ENCODE measurements at places on chromosomes 2 and 18.
A peak's percentile ranks its signal among the peaks of the same experiment; 100 is the strongest.

DNA sequence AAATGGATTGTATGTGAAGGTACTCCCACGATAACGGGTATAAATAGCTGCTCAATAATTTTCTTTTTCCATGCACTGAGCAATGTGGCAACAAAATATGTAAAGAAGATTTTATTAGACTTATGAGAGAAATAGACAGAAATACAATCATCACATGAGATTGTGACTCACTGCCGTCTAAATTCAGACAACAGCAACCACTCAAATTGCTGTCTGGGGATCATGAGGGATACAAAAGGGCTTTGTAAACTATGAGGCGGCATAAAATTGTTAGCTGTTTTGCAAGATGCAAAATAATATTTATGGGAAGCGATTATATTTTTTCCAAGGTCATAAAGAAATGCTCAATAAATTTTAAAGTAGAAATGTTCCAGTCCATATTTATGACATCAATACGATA is 259.1 kb upstream of the AGAP1 start:
- no peak for DNase-seq

- no peak for DNase-seq
Observed at GRCh38 chr2:188272121-188272520, 19.6 kb upstream of the GULP1 start.

GRCh38 chr2:178397002-178397605 is 53.9 kb downstream of the PRKRA start:
- DNase-seq: peak; percentile 27

DNA sequence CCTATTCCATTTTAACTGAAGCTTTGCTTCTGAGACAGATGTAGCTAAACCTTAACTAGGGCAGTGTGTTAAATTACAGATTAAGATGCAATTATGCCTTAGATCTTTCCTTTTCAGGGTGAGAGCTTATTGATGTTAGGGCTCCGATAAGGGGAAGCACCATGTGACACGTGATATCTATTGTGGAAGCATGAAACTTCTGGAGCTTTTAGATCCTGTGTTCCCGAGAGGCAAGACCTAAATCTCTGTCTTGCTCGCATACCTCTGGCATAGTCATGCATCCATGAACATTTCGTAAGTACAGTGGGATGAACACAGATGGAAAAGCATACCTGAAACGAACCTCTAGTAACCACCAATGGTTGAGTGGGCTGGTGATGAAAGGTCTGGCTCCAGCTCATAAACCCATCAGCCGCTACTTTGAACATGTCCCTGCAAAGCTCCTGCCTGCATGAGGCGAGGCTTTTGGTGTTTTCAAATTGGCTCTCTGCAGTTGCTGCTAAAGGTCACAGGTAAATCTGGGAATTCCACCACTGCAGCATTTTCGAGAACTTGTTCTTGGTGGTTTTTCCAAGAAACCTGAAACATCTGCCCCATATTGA is 3.7 kb upstream of the NRP2 start:
- no peak for DNase-seq

DNA sequence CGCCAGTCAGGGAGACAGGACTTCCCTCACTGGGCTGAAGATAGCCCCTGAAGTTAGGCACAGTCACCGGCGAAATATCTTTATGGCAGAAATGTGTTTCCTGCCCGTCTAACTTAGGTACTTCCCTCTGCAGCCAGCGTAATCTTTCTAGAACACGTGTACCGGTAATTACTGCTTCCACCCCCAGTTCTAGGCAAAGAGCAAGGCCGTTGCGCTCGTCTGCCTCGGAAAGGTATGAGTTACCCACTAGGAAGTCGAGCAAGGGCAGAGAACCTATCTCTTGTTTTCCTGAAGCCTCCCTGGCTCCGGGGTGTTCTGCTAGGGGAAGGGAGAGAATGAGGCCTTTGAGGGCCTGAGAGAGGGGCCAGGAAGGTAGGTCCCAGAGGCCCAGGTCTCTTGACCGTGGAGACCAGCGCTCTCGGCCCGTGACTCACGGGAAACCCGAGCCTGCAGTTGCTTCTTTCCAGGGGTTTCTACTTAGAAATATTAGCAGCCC is 70.0 kb downstream of the TWSG1 start:
- no peak for DNase-seq

DNA sequence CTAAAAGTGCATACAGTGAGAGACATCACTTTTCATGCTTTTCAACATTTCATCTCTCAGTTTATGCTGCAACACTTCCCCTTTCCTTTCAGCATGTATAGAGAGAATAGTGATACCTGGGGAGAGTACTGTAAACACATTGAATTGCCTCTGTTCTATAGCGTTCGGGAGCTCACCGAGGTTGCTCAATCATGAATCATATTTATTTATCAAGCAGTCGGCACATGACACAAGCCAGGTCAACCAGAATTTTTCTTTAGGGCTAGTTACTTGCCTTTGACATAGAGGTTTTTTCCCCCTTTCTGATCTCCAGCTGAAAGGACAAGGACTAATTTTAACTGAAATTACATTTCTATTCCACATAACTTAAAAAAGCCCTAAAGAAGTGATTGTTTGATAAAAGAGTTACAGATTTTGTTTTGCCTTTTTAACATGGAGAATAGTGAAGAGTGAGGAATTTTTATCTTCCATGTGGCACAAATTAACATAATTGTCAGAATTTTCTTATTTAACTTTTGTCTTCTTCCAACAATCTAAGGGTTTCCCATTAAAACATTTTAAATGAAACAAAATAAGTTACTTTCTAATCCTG is 690.9 kb upstream of the TMEFF2 start:
- DNase-seq: no peak

- DNase-seq: no peak
Observed at GRCh38 chr2:237686659-237687136, 59.3 kb downstream of the LRRFIP1 start.

DNA sequence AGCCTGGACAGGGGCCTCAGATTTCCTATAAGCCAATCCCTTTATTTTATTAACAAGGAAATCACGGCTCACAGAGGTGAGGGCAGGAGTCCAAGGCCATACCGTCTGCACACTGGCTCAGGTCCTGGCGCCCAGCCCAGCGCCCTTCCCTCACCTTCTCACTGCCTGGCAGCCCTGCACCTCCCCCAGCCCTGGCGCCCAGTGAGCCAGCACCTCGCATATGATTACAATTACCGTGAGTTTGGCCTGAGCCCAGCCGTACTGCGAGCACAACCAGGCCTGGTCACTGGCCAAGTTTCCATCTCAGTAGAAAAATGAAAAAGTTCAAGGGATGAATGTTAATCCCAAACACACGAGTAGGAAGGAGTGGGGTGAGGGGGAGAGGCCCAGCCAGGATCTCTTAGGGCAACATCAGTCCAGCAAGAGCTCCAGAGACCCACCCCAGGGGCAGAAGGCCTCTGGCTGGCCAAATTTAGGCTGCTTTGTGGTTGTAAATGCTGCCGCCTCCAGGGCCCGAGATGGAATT is 68.4 kb downstream of the MCFD2 start:
- DNase-seq: no peak

DNA sequence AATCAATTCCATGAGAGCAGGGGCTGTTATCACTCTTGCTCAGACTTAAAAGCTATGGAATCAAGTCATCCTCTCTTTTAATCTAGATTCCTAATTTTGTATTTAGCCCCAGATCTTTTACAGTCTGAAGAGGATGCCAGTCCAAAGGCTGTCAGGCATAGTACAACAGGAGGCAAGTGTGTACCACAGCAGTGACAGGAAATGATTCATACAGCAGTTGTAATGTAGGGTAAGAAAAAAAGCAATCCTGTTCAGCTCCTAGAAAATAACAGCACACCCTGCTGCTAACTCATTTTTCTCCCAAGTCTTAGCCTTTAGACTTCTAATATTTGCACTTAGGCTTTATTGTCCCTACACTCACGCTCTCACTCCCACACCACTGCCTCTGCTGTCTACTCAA is 127.8 kb upstream of the SYT4 start:
- DNase-seq: no peak

DNA sequence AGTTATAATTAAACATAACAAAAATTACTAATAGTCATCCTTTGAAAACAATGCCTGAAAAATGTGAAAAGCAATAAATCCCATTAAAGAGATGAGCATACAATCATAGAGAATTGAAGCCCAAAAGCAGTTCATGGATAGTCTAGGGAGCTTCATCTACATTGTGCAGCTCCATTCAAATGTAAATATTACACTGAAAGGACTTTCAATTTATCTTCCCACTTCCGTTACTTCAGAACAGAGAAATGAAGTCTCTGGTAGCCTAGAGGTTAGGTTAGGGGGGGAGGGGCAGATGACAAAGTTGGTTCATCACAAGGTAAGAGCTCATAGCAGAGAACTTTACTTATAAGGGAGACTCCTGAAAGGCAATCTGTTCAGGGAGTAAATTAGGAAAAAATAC is 126.6 kb upstream of the RGPD4 start:
- DNase-seq: peak; percentile 18
